Activated T-helper 1 cell treated with Interleukin-2 at 50 U/mL for 16 hours (primary cell): ENCODE measurements at places on chromosomes 4 and X.

DNA sequence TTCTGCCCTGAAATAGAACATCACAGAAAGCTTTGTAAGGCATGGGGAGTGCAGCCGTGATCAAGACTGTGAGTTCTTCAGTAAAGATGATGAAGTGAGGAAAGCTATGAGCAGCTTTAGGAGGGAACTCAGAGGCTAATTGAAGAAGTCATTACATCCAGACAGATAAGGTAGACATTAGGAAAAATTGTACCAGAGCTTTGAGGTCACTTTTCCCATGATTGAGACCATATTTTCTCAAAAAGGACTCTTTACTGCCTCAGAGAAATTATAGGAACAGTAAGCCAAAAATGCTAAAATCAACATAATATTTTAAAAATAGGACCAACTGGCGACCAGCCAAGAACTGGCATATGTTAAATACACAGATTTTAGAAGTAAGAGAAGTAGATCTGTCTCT, 11.2 kb downstream of the CHST7 start:
- DNase-seq, result no peak

DNA sequence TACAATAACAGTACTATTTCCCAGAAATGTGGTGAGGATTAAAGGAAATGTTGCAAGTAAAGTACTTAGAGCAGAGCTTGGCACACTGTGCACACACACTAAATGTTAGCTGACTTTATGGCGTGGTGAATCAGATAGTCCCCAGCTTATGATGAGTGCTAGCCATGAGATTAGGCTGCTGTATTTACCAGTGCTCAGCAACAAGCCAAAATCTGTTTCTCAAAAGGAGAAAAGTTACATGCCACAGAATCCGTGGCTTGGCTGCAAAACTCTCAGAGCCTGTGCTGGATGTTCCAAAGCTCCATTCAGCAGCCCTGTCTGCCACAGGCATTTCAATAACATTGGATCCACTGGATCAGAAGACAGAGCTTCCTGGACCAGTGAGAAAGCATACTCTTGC, 12.8 kb upstream of the STBD1 start:
- DNase-seq, result no peak

DNA sequence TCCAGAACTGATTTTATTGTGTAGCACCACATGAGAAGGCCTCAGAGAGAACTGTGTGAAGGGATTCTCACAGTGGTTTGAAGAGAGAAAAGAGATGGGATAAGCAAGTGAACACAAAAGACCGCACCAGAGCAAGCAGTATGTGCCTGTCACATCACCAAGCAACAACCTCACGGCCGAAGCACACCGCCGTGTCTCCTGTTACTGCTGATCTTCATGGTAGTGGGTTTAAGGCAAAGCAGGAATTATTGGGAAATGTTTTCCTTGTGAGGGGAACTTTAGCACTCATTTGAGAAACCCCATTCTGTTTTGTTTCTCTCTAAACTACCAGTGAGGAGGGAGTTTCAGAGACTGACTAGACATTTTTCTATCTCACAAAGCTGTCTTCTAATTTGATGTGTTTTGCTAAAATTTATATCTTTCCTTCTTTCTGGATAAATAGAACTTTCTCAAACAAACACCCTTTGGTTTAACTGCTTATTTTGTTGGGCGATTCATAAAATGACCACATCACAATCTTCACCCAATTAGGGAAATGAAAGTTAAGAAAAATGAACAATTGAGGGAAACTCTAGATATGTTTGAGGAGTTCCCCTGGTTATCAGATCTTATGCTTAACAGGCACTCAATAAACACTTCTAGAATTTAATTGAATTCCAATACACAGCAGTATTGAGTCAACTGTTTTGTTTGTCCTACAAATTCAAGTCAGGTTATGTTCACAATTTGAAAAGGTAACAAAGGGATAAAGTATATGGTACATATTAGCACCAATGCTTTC, 16.5 kb downstream of the SH3KBP1 start:
- no peak for DNase-seq

DNA sequence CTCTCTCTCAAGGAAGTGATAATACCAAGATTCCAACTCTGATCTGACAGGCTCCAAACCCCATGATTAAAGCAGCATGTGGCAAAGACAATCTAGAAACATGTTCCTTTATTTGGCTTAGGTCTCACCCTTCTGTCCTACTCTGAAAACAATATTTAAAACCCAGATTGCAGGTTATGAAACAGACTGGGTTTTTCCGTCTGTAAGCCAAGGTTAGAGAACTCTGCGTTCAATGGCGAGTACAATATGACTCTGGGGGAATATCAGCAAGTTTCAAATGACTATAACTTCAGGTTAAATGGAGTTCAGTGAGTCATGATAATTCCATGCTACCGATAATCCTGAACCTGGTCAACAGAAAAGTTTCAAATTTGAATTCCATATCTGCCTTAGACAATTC, 50.8 kb downstream of the ANAPC10 start:
- no peak for DNase-seq

DNA sequence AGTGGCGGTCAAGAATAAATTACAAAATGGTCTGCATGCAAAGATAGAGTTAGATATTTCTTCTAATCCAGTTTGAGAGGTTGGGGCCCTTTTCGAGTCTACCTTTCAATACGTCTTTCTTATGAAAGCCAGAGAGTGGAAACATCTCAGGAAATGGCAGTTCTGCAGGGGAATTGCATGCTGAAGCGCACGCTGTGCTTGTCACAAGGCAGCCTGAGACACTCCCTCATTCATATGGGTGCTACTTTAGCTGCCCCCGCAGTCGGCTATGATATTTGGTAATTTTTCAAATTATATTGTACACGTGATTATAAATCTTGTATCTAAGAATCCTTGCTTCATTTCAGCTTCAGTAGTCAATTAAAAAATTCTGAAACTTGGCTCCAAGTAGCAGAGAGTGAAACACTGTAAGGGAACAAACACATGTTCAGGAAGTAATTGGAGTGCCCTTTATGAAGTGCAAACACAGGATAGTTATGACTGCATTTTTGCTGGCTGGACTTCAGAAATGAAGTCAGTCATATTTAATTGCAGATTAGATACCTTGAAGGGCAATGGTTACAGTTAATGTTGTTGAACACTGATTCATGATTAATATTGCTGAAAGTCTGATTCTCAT, 145.5 kb upstream of the NAP1L5 start:
- DNase-seq, result no peak

DNA sequence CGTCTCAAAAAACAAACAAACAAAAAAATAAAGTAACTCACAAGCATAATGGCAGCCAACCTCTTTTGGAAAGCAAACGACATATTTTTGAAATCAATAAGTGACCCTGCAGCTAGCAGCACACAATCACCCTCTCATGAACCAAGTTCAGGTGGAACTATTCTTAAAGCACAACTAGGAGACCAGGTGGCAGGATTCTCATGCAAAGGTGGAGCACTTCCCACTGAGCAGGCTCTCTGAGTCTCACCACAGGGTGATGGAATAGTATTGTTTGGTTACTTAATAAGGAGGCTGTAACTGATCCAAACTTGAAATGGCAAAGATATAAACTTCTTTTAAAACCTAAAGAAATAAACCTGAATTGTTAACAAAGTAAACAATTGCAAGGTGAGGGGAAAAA, 1293.1 kb downstream of the PCDH19 start:
- DNase-seq, result no peak

DNA sequence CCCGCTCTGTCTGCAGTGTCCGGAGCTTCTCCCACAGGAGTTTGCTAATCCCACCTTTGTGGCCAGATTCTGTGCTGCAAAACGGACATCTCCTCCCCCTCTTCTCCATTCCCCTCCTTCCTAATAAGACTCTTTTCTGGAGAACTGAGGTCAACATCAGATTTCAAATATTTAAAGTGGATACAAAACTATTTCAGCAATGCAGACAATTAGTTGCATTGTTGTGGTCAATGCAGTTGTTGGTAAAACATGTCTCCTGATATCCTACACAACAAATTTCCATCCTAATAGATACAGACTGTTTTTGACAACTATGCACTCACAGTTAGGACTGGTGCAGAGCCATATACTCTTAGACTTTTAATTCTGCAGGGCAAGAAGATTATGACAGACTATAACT, 5.1 kb upstream of the MCUB start:
- DNase-seq, result no peak

GRCh38 chrX:136954930-136955329, 74.4 kb upstream of the RBMX start:
- no peak for DNase-seq

GRCh38 chrX:69121321-69122000, 43.8 kb downstream of the PJA1 start:
- DNase-seq, result no peak

DNA sequence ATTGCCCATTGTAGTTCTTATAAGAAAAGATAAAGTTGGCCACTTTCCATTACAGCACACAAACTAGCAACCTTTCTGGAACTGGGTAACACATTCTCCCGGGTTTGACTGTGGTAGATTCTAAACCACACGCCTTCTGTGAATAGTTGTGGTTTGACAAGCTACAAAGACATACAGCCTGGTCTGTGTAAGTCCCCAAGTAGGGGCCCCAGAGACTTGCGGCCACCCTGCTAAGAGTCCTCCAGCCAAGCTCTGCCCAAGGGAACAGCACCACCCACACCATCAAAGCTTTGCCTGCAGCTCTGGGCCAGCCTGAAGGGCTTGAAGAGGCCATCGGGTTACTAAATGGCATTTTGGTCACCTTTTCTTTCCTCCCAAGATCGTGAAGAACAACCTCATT, 203.4 kb downstream of the MAML3 start:
- DNase-seq, result no peak

GRCh38 chr4:15636818-15637217, 18.3 kb downstream of the FBXL5 start:
- DNase-seq, result no peak

DNA sequence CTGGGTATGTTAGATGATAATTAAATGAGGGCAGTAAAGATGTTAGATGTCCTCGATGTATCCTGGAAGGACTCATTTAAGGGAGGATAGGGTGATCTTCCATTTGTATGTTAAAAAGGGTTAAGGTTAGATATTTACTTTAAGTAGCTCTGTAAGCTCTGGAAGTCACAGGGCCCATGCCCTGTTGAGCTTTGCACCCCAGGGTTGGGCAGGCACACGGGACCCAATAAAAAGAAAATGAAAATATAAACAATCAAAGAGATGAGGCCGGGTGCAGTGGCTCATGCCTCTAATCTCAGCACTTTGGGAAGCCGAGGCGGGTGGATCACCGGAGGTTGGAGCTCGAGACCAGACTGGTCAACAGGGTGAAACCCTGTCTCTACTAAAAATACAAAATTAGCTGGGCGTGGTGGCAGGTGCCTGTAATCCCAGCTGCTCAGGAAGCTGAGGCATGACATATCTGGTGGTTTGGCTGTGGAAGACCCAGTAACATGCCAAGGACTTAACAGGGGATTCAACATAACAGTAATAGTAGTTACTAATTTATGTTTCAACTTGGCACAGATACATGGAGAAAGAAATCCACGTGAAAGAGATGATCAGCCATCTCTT, 16.9 kb upstream of the PHEX start:
- DNase-seq, result no peak

DNA sequence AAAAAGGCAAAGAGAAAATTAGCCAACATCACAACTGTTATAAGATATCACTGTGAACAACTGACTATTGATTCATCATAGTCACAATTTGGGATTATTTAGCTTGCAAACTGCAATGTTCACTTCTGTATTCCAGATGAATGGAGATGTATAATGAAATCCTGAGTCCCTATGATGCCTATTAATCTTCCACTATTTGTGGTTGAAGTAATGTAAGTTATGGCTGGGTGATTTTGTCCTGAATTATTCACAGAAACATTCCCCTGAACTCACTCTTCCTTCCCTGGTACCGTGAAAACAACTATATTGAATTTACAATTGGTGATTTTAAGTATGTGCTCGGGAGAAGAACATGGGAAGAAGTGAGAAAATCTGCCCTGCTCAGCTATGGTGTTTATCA, 50.8 kb upstream of the NPFFR2 start:
- DNase-seq, result no peak

- DNase-seq, result no peak
Measured at GRCh38 chr4:182265881-182266280, 22.7 kb downstream of the TENM3 start.

GRCh38 chr4:14564281-14564680, 438.0 kb upstream of the CPEB2 start:
- DNase-seq, result no peak

DNA sequence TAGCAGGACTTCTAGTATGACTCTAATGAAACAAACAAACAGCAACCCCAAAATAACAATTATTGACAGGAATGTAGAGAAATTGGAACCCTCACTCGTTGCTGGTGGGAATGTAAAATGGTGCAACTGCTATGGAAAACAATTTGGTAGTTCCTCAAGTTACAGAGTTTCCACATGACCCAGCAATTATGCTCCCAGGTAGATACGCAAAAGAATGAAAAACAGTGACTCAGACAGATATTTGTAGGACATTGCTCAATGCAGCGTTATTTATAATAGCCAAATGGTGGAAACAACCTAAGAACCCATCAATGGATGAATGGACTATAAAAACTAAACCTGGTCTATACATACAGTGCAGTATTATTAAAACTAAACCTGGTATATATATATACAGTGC, 646.1 kb upstream of the FRG1 start:
- DNase-seq, result no peak

GRCh38 chr4:149279776-149280175, 535.9 kb downstream of the IQCM start:
- no peak for DNase-seq

- DNase-seq, result no peak
Measured at GRCh38 chrX:49137492-49137891, 14.0 kb upstream of the GPKOW start.

DNA sequence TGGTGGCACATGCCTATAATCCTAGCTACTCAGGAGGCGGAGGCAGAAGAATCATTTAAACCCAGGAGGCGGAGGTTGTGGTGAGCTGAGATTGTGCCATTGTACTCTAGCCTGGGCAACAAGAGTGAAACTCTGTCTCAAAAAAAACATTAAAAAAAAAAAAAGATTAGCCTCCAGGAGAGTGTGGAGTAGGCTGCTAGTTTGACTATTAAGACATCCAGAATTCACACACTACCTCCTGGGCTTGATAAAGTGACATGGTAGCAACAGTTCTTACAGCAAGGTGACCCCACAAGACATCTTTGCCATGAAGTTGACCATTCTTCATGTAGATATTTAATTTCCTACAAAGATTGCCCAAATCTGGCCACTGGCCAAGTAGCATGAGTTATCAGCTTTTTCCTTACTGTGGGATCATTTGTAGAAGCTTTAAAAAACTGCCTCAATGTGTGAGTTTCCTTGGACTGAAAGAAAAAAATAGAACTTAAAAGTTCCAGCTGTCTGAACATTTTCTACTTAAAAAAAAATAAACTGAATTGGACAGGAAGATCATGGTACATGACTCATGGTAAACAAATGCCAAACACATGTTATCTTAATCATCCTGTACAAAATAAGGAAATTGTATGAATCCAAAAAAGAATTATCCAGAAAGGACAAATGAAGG, 35.3 kb upstream of the SPRY1 start:
- DNase-seq, result no peak

- no peak for DNase-seq
Measured at GRCh38 chrX:3690140-3690539, 23.3 kb downstream of the PRKX start.
